ENCODE measurements at places on chromosomes 5 and 9.

GRCh38 chr5:9265441-9266287 is 280.2 kb downstream of the SEMA5A start:
- DNase-seq = no peak

DNA sequence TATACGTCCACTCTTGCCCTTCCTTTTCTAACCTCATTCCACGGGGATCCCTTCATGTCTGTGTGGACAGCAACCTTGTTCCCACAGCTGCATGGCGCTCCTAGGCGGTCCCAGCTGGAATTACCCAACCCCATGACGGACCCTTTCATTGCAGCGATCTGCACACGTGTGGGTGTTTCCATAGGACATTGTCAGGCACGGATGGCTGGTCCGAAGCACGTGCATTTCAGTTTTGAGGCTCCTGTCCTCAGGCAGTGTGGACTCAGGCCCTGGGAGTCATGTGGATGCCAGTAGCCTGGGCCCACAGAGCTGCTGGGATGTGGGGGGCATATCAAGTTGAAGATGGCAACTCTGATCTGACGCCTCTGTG is 15.0 kb downstream of the CARD19 start:
- no peak for DNase-seq

- DNase-seq = no peak
These were observed 2.5 kb downstream of the EGFL7 start for GRCh38 chr9:136665111-136665703.

DNA sequence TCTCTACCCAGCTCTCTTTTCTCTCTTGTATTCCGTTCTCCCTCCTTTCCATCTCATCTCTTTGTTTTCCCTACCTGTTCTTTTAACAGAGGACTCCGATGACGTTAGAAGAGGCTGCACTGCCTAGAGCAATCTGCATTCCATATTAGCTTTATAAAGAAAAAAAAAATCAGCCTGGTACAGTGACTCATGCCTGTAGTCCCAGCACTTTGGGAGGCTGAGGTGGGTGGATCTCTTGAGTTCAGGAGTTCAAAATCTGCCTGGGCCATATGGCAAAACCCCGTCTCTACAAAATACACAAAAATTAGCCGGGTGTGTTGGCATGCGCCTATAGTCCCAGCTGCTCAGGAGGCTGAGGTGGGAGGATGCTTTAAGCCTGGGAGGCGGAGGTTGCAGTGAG is 49.0 kb downstream of the DAPK1 start:
- no peak for DNase-seq

- no peak for DNase-seq
These were observed 8.3 kb downstream of the HNRNPH1 start for GRCh38 chr5:179615203-179615602.

DNA sequence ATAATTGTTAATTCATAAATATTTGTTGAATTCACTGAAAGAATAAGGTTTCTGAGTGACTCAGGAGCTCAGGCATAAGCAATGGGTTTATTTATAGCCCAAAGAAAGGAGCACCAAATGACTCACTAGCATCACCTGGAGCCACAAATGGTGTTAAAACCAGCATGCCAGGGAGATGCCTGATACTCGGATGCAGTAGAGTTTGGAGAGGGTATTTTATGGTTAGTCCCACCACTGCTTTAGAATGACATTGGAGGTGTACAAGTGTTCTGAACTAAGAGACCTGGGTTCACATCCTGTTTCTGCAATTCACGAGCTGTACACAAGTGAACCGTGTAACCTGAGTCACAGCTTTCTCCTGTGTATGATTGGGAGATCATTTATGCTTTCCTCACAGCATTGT is 25.2 kb downstream of the CCL28 start:
- no peak for DNase-seq

DNA sequence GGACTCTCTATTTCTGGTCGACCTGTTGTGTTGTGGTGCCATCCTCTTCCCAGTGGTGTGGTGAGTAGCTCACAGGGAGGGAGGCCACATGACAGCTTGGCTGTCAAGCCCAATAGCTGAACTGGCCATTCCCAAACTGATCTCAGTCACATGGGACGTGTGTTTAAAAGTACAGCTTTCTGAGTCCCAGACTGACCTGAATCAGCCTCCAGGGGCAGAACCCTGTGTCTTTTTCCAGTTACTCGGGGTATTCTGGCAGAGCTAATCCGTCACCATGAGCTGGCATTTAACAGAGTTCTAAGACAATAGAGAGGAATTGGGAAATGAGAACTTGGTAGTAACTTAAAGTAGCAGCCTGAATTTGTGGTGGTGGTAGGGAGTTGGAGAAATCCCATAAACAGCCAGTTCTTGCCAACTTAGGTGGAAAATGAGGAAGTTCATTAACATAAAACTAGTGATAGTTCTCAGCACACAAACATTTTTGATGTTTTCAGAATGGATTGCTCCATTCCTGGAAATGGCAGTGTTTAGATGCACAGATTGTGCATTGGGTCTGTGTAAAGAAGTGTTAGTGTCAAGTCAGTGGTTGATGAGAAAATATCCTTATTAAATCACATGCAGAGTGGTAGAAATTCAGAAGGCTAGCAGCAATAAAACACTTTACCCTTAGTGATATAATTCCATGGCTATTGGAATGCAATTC is 50.9 kb downstream of the GPR107 start:
- DNase-seq = no peak

DNA sequence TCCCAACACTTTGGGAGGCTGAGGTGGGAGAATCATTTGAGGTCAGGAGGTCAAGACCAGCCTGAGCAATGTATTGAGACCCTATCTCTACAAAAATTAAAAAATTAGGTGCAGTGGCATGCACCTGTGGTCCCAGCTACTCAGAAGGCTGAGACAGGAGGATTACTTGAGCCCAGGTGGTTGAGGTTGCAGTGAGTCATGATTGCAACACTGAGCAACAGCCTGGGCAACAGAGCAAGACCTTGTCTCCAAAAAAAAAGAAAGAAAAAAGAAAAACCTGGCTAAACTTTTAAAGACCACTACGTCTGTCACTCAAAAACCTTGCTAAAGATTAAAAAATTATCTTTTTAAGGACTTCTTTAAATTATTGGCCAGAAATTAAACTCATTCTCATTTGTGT is 59.8 kb upstream of the ABCA1 start:
- DNase-seq = no peak

DNA sequence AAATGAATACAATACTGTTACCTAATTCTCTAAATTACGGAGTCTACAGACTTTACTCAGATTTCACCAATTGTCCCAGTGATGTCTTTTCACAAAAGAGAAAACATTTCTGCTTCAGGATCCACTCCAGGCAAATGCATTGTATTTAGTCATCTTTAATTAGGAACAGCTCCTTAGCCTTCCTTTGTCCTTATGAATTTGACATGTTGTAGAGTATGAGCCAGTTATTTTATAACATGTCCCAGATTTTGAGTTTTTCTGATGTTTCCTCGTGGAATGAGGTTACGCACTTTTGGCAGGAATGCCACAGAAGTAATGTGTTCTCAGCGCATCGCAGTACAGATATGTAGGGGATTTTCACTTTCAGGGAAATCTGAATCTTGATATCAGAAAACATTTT is 10.5 kb downstream of the HABP4 start:
- no peak for DNase-seq

DNA sequence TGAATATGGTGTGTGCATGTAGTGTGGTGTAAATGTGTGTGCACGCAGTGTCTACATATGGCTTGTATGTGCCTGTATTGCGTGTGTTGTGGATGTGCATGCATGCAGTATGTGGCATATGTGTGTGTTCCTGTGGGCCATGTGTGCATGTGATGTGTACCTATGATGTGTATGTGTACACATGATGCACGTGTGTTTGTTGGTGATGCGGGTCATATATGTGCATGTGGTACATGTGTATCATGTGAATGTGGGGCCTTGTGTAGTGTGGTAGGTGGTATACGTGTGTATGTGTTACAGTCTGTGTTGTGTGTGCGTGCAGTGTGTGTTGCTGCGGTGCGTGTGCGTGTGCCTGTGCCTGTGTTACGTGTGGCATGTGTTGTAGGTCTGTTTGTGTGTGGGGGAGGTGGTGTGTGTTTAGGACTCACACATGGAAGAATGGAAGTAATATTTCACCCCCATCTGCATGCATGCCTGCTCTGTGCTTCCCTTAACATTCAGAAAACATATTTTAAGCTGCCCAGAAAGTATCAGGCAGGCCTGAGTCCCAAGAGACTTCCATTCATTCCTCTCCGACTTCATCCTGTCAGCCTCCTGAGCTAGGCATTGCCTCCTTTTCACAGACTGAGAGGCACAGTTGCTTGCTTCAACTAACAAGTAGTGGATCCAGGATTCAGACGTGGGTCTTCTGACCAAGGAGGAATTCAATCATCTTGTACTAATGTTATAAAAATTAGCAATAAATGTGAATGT is 55.4 kb upstream of the RUFY1 start:
- no peak for DNase-seq

DNA sequence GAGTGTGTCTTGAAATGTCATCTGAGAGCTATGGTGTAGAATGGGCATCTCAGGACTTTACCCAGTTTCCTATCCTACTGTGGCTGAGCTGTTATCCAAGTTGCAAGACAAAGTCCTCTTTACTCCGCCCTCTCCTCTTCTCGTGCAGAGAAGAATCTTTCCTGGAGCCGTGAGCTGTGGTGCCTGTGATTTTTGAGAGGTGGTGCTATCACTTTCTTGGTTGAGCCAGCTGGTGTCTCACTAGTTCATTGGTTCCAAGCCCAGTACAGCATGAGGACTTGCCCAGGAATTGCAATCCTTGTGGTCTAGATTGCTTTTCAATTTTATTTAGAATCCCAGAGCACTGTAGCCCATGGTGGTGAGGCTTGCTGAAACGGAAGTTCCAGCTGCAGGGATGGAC is 2300.3 kb downstream of the MAT2B start:
- peak; percentile 78 for DNase-seq

DNA sequence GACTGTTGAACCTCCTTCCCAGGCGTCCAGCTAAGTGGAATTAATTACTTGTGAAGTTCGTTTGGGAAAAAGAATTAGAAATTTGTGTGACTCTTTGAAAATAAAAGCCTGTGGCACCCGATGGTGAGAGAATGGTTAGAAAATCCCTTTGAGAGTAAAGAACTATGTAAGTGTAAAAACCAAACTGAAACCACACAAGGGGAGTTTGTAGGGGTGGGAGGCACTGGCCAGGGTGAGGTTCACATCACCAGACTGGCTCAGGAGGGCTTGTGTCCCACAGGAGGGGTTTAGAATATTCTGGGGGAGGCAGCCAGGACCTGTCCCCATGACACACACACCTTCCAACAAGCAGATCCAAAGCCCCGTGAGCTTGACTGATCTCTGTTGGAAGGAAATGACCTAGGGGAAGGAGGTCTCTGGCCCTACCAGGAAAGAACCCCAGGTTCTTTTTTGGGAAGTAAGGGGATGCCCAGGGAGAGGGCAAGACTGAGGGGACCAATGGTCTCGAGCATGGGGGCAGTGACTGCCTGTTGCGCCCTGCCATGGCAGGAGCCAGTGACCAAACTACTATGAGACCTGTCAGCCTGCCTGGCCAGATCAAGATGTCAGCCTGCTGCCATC is 4.3 kb downstream of the SPATA24 start:
- DNase-seq = no peak

DNA sequence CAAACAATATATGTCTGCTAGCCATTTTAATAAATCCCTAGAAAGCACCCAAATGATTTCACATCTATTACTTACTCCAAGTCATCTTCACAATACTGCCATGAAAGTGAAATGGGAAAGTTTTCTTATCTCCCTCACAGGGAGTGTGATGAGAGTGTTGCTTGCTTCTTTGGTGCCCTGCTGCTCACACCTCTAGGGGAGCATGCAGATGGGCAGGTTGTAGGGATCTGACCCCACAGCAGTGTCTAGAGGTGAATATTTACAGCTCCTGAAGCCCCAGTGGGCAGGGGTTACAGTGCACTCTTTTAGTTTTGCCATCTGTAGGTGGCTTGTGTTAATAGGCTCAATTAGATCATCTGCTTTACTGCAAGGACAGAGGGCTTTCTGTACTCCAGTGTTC is 173.2 kb downstream of the GABRG2 start:
- no peak for DNase-seq

DNA sequence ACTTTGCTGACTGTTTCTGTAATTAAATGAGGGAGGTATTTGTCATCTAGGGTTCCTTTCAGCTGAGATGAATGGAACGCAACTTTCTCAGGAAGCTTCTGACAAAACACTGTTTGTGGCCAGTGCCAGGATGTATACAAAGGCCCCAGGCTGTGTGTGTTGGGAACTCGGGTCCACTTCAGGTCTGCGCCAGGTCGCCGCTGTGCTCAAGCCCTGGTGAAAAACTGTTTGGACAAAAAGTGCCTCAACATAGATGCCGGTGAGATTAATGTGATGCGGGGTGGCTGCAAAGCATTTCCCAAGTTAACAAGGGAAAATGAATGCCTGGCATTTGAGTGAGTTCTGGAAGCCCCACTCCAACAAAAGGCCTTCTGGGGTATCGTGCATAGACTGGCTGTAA is 156.4 kb downstream of the GABBR2 start:
- DNase-seq = no peak

DNA sequence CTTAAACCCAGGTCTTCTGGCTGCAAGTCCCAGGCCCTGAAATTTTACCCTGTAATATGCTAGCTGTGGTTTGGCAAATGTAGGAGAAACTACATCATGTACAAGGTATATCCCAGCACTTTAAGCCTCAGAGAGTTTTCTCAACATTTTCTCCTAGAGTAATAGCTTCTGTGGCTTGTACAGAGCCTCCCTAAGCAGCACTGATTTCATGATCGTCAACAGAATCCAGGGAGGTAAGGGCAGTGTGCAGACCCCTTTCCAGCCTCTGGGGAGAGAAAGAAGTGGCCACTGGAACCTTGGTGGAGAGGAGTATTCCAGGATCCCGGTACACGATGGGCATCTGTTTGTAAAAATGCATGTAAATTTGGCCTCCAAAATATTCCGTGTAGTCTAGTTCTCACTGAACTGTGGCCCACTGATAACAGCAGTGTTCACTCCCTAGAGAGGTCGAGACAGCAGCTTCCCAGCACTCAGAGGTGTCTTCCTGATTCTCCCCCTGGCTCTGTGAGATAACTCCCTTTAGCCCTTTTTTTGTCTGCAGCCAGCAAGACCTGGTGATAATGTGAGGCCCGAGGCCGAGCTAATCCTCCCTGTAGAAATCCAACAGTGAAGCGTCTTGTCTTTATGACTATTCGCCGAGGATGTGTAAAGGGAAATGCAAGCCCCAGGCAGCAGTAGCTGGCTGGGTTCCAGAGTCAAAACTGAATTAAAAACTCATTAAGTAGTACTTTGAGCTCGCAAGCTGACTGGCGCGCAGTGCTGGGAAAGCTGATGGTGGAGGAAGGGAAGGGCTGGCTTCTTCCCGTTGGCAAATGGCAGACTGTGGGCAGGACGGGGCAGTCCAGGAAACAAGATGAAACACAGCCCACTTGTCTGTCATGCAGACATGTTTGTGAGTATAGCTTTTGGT is 59.0 kb downstream of the MAP1B start:
- peak; percentile 47 for DNase-seq

DNA sequence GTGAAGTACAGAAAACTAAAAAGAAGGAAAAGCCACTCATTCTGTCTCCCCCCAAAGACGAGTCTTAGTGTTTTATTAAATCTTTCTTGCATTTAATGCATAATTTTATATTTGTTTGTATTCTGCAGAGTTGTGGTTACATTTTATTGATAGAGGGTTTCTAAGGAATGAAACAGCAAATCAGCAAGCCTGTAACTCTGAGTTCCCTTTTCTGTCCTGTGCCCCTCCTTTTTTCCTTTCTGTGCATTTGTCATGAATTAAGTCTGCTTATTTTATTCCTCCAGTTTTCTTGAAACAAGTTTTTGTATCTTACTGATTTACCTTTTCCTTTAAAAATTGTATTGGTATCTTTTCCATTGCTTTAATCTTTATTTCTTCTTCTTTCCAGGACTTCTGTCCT is 132.8 kb downstream of the MUSK start:
- no peak for DNase-seq
